ENCODE measurements at places on chromosomes 2 and 18. TPM values are rescaled to one million over a fixed set of nuclear protein-coding genes. Genes with fewer than 3 reads are reported as not detected.

The MERTK gene
- 0.43 TPM for total RNA-seq

The DIPK1C gene
- not detected for total RNA-seq

The RANBP2 gene
- total RNA-seq: 69.6 TPM

The ALPI gene
- total RNA-seq: not detected

The TUBA4B gene
- not detected for total RNA-seq

The SCN7A gene
- not detected for total RNA-seq

DNA sequence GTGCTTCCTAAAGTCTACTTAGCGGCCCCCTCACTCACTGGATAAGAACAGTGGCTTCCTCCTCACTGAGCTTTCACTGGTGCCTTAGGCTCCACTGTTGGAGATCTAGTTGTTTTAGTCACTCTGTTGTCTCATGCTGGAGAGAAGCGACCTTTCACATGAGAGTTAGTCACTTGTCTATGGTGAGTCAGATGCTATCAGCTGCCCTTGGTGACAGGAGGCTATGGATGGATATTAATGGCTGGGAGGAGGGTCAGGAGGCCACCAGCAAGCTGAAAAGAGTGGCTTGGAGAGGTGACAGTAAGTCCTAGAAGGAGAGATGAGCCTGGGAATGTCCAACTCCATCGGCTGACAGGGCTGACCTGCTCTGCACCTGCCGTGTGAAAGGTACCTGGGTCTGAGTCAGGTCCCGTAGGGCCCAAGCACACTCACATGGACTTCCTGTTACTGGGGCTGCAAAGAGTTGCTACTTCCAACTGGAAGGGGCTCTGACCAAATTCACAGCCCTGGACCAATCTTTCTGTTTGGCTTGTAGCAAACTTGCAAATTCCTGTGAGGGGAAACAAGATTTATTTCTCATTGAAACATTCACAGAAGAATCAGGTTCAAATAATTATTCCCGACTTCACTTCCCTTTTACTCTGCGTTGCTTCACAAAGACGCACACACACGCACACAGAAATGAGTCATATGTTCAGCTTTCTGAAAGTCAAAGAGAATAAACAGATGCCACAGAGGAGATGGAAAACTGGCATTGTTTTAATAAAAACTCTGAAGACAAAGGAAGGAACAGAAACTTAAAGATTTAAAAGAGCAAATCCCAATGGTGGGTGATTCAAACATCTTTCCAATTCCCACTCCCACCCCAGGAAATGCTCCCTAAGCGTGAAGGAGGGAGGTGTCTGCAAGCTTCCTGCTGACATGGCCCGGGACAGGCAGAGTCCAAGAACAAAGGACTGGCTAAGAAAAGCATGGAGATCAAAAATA, 203.5 kb upstream of the TWIST2 start:
- DNase-seq: peak; percentile 49

DNA sequence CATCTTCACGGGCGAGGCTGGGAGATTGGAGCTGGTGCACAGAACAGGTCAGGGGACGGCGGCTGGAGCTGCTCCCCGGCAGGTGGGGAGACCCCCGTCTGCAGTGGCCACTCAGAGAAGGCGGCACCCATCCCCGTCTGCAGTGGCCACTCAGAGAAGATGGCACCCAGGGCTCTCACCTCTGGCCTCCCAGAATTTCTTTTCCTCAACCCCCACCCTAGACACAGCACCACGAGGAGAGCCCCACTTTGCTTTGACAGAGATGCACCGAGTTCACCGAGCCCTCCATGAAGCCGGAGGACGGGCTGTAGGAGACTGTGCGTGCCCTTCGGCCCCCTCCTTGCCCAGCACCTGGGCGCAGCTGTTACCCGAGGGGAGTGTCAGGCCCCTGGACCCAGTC, 201.6 kb upstream of the SALL3 start:
- DNase-seq: no peak

DNA sequence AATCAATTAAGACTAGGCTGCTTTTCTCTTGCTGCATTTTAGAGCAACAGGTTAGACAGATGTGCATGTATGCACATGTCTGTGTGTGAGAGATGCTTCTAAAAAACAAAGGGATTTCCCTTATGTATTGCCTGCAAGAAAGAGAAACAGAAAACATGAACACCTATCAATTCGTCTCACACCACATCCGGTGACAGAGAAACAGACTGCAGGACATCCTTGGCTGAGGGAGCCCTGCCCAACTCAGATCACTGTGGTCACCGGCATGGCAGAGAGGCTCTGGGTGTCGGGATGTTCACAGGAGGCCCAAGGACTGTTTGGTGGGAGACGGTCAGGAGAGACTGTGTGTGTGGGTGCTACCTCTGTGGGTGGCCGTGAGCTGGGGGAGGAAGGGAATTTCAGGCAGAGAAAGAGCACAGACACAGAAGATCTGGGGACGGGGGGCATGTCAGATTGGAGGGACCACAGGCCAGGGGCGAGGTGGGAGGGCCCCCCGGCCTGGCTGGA, 24.9 kb downstream of the FHL2 start:
- peak; percentile 16 for DNase-seq

DNA sequence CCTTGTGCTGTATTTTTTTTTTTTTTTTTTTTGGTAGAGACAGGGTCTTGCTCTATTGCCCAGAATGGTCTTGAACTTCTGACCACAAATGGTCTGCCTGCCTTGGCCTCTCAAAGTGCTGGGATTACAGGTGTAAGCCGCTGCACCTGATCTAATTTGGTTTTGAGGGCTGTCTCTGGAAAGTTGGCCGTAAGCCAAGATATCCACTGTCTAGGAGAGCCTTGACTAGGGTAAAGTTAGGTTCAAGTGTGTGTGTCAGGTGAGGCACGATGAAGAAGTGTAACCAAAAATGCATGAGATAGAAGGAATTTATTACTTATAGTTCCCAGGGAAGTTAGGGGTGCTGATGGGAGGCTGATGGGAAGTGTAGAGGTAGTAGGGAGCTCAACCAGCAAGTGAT, 46.7 kb downstream of the INO80C start:
- no peak for DNase-seq

DNA sequence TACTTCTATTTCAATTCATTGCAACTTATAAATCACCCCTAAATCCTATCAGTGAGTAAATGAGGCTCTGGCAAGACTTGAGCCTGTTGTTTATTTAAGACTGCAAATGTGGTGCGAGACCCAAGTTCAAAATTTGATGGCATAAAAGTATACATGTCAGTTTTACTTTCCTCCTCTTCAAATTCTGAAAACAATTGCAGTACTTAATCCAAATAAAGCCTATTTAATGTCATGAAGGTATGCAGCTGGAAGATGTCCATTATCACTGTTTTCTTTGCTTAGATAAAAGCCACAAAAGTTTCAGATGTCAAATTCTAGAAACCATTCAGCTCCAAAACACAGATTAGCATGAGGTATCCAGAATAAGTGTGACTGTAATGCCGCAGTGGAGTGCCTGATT, 3.3 kb downstream of the APCDD1 start:
- DNase-seq: no peak

GRCh38 chr2:173972165-173972564, 7.0 kb upstream of the SP3 start:
- DNase-seq: no peak

GRCh38 chr2:118865106-118865505, 17.7 kb upstream of the EN1 start:
- DNase-seq: peak; percentile 42

DNA sequence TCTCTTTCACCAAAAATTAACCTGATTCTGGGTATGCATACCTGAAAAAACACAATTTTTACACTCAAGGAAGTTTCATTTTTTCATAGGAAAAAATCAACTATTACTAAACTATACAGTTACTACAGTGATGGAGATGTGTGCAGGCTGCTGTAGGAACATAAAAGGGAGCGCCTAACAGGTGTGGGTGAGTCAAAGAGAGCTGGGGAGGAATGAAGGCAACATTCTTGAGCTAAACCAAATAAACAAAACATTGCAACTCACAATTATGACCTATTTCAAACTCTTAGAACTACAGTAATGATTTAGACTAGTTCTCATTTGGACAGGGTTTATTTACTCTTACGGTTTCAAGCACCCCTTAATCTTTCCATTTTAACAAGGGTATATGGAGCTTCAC, 13.4 kb upstream of the CLASP1 start:
- no peak for DNase-seq

- no peak for DNase-seq
These were observed 44.1 kb upstream of the HDAC4 start for GRCh38 chr2:239444626-239445577.

DNA sequence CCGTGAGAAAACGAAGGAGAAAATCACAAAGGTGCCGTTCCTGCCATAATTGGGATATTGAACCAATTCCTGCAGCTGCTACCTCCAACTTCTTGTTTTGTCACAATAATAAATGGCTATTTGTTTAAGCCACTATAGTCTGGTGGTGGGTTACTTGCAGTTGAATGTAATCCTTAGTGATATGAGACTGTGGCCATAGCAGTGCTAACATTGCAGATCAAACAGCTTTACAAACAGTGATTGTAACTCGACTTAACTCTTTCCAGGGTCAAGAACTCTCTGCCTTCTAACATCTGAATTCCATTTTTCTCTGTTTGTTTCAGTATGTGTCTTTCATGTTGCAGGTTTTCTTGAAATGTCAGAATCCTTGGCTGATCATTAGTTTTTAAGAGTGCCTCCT, 24.7 kb upstream of the HNRNPLL start:
- no peak for DNase-seq

DNA sequence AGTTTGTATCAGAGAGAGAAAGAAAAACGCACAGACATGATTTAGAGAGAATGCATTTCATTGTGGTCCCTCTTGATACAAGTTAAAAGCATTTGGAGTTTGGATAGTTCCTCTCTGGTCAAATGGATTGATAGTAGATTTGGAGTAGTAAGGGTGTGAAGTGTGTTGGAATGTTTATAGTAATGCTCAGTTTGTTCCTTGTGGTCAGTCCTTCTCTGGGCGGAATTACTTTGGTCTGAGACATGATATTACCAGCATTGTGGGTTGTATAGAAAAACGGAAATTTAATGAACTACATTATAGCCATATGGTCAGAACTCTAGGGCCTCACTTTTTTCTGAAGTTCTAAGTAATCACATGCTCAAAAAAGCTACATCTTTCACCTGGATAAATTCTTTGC, 178.9 kb downstream of the AGAP1 start:
- no peak for DNase-seq

GRCh38 chr2:102999958-103000357, 238.1 kb downstream of the TMEM182 start:
- no peak for DNase-seq

GRCh38 chr2:102832789-102833188, 71.0 kb downstream of the TMEM182 start:
- no peak for DNase-seq

Data from activated CD8-positive, alpha-beta T cell treated with anti-CD3 and anti-CD28 coated beads for 36 hours (primary cell).